ENCODE measurements at places on chromosomes 4 and X.
A peak's percentile ranks its signal among the peaks of the same experiment; 100 is the strongest.

- no peak for DNase-seq
Measured at GRCh38 chr4:157014621-157015591, 43.3 kb upstream of the PDGFC start.

DNA sequence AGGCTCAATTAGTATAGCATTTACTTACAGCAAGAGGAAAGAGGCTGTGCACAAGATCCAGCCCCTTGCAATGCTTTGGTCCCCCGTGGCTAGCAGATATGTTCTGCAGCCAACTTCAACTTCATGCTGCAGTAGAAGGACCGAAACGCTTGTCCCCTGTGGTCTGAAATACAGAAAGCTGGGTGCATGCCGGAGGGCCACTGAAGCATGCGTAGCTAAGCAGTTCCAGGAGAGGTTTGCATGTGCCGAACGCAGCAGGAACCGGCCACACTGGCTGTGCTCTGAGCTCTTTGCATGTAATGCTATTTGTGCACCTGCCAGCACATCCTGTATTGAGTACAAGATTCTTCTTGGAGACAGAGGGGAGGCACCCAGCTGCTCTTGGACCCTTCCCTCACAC lies 35.8 kb upstream of the SHISA3 start:
- DNase-seq: no peak

DNA sequence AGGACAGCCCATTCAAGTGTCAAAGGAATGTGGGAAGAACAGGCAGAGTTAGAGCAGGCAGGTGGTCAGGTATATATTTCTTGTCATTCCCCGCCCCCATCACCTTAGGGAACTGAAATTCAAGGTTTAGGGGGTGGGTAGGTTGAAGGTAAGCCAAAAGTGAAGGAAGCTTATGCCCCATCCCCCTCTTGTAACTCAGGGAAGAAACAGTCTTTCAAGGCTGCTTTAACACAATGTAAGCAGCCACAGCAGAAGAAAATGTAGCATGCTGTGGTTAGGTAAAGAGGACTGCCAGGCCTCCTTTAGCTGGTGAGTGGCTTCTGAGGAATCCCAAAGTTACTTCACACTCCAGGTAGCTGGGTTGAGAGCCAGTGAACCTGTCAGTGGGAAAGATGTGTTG lies 122.3 kb downstream of the RS1 start:
- DNase-seq: no peak

DNA sequence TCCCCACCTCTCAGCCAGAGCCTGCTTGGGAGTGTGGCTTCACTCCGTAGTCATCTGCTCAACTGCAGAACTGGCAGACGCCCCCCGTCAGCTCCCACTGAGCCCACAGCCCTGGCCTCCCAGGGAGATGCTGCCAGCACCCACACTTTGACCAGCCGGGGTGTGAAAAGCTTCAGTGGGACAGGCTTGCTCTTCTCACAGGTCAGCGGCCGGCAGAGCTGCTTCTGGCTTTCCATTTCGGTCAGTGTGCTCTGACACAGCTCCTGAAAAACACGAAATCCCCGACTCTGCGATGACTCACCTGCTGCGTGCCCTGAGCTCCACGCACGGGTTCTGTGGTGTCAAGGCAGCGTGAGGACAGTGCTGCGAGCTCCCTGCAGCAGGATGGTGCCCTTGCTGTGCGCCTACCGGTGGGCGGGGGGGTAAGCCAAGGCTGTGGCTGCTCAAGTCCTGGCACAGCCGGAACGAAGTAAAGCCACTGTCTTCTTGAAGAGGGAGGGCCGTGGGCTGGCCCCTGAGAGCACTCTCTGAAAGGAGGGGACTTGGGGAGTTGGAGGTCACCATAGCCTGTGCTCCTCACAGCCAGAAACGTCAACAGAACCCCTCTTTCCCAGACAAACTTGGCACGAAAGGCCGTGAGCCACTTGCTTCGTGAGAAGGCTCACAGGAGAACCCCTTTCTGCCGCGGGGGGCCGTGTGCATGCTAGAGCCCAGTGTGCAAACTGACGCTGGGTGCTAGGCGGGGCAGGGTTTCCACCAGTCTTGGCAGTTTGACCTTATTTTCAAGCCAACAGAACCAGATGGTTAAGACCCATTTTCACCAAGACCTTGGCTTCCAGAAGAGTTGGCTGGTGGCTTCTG lies 23.6 kb downstream of the NOP14 start:
- no peak for DNase-seq

DNA sequence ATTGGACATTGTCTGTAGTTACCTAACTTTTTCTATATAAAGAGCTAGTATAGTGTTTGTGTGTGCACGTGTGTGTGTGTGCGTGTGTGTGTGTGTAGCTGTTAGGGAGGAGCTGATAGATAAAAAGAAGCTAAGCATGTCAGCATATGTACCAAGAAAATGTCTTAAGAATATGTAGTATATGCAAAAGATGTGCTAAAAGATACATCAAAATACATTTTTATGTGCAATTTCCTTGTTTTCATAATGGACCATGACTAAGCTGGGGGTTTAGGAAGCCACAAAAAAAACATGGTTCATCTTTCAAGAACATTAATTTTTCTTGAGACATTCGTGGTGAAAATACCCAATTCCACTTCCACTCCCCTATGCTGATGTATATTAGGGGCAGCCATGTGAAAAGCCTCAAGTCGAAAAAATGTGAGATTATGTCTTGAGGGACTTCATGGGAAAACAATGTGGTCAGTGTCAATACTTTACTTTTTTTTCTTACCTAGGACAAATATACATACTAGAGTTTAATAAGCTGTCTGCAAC lies 1599.7 kb downstream of the ARAP2 start:
- no peak for DNase-seq

- DNase-seq: no peak
Measured at GRCh38 chrX:1222531-1223241, 10.2 kb upstream of the CRLF2 start.

GRCh38 chrX:75546724-75547511 lies 24.1 kb upstream of the ZDHHC15 start:
- DNase-seq: no peak

- DNase-seq: no peak
Measured at GRCh38 chr4:16900325-16900724, 1.9 kb upstream of the LDB2 start.

DNA sequence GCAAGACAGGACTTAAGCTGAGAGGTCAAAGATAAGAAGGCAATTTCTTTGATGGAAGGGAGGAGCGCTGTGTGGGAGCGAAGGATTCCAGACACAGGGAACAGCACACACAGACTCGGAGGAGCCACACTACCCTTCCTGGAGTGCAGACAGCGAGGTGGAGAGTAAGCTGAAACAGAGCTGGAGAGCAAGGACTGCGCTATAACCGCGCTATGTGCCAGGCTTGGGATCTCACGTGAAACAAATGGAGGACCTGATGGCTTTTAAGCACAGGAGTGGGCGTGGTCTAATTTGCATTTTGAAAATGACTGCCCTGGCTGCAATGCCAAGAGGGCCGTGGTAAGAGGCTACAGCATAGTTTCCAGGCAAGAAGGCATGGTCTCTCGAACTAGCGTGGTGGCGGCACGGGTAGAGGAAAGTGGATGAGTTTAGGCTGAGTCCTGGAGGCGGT lies 113.9 kb upstream of the SORBS2 start:
- DNase-seq: no peak

DNA sequence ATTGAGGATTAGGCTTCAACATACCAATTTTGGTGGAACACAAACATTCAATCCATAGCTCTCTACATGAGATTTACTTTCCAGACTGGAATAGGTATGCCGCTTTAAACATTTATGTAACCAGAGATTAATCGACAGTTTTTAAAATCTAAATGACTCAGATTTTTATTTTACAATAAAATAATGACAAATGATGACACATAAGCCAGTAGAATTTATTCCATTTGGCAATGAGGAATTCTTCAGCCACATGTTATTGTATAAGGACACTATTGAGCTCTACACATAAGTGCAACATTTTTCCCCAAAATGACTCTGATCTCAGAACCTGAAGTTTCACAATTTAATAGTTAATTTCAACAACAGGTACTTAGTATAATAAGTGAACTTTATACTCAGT lies 227.0 kb upstream of the PRPS2 start:
- no peak for DNase-seq

DNA sequence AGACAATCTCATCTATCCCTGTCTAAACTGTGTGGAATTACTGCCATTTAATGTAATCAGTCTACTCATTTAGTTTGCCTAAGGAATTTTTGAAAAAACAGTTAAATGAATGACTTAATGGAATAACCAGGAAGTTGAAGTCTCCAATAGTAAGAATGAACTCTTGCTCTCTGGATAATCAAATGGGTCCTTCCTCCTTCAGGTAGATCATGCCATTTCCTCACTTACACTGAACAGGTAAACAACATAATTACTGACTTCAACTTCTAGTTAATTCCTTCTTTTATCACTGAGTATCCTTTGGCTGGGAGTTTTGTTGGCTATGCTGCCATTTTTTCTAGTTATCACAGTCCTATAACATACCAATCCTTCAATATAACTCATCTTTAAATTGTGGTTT lies 56.0 kb downstream of the ELOVL6 start:
- no peak for DNase-seq

- no peak for DNase-seq
Measured at GRCh38 chr4:154067786-154068185, 278.9 kb upstream of the SFRP2 start.

GRCh38 chr4:189278597-189279165 lies 662.0 kb upstream of the FRG1 start:
- no peak for DNase-seq

GRCh38 chr4:41427306-41427882 lies 110.6 kb upstream of the LIMCH1 start:
- no peak for DNase-seq

- DNase-seq: no peak
Measured at GRCh38 chrX:71667328-71668247, at the start of gene LOC101059915. Gene LOC101059915, plus strand, starts transcription at chrX:71667546.

DNA sequence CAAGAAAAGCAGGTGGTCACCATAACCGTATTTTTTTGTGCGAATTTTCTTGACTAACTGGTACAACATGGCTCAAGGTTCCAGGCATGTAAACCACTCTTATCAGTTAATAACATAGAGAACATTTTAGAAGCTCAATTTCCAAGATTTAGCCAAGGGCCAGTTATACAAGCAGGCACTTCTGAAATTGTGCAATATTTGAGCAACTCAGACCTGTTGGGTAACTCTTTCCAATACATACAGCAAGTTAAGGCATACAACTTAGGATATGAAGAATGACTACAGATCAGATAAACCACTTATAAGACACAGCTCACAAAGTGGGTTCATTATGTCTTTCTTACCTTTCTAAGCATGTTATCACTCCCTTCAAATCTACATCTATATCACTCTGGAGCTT lies 43.9 kb downstream of the ZNF280C start:
- DNase-seq: no peak

DNA sequence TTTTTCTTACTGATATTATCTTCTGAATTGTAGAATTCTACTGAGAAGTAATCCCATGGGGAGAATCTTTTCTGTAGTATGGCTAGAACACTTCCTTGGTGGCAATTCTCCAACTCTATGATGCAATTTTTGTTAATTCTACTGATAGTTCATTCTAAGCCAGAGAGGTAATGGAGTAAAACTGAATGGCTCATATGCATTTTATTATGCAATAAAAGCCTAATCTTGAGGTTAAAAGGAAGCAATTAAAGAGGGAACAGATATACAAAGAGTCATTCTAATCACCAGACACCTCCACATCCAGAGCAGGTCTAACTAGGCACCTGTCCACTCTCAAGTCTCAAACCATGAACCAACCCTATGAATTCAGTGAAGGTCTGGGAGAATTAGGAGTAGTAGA lies 9.7 kb downstream of the RAP2C start:
- DNase-seq: no peak

DNA sequence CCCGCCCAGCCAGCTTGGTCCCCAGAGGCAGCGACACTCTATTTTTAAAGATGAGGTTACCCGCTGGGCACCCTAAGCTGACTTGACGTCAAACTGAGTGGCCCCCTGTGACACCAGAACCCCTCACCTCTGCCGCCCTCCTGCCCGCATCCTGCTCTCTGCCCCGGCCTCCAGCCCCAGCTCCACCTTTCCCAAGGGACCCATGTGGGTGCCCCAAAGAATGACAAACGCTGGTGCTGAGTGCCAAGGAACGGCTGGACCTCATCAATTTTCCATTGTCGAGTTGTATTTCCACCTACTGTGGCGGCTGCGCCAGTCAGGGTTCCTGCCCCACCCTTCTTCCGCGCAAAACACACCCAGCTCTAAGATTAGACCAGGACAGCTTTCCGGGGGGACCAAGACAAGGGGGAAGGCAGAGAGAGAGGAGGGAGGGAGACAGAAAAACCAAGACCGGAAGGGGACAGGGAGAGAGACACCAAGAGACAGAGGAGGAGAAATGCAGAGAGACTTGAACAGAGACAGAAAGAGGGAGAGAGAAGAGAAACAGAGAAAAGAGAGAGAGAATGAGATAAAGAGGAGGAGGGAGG lies 2.0 kb downstream of the PRKX start:
- DNase-seq: peak; percentile 21

DNA sequence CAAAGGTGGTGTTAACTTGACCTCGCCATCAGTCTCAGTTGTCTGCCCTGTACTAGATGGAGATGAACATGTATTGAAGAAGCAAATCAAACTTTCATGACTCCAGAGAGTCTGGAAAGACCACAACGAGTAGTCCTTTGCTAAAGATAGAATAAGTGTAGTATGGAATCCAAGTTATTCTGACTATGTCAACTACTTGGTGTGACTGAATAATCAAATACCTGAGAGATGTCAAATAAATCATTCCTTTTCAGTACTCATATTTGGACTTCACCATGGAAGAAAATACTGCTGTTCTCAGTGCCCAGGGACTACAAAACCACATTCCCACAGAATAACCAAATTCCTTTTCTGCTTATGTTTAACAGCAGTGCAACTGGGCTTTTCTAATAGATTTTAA lies 161.2 kb upstream of the SPRY1 start:
- no peak for DNase-seq

- DNase-seq: no peak
Measured at GRCh38 chr4:67198727-67199126, 346.6 kb downstream of the CENPC start.

DNA sequence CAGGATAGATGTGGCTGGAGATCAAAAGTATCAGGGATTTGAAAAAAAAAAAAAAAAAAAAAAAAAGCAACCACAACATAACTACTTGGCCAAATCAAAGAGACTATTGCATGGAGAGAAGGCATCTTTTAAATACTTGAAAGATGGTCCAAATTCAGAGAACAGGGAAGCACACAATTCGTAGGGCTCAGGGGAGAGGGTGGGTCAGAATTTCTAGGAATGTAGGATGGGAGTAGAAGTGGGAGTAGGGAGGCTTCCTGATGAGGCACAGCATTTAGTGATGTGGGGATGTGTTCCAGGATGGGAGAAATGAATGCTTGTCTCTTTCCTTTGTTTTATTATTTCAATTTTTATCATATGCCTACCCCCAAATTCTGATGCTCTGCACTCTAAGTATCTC lies 36.3 kb downstream of the RTL3 start:
- no peak for DNase-seq

GRCh38 chrX:16063141-16063540 lies 60.2 kb upstream of the GRPR start:
- DNase-seq: no peak

- no peak for DNase-seq
Measured at GRCh38 chr4:83174844-83175414, 60.4 kb upstream of the PLAC8 start.
